ENCODE measurements at places on chromosomes 2 and 18.
A peak's percentile ranks its signal among the peaks of the same experiment; 100 is the strongest.

DNA sequence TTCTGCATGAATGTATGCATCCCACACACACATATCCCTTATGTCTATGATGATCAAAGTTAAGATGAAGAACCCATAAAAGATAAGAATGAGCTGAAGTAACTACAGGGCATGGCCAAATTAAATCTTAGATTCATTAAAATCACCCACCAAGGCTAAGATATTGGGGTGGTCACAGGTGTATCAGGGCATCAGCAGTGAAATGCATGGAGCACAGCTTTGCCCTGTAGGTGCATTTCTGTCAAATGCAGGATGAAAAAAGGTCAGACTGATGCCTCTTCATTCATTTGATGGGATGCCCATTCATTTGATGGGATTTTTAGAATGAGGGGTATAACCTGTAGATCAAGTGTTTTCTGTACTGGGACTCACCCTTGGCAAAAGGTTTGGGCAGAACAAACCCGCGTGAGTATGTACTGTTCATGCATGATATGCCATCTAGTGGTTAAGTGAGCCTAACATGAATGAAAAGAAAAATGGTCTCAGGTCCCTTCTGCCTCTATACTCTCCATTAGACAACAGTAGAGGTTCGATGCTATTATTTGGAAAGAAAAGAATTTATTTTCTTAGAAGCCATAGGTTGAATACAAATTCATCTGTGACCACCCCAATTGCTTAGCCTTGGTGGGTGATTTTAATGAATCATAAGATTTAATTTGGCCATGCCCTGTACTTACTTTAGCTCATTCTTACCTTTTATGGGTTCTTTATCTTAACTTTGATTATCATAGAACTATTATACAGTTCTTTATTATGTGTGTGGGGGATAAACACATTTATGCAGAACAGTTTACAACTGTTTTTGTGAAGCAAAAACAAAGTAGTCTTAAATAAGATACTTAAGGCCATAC is 43.2 kb upstream of the NOSTRIN start:
- DNase-seq, result peak; percentile 12

GRCh38 chr2:166000401-166000800 is 46.8 kb upstream of the TTC21B start:
- DNase-seq, result no peak

DNA sequence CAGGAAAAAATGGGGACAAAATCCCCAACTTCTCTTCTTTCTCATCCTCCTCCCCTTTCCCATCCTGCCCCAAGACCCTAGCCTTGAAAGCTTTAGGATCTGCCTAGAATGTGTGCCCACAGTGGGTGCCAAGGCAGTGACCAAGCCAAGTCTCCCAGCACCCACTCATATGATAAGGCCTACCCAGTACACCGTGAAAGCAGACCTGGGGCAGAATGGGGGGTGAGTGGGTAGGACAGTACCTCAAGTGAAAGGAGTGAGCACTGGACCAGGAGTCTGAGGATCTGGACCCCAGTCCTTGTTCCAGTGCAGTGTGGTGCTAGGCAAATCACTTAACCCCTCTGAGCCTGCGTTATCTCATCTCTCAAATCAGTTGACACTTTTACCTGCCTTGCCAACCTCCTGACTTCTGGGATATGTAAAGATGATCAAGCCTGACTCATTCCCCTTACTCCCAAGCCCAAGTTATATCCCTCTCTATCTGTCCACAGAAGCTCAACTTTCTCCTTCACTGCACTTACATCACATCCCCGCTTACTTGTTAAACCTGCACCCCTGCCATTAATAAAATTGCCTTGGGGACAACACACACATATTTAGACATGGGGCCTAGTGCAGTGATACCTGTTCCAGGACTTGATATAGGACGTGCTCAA is 109.7 kb downstream of the ATL2 start:
- DNase-seq, result no peak

- no peak for DNase-seq
These were observed at the start of gene IL18R1 for GRCh38 chr2:102355526-102356380. TSS of gene IL18R1 (plus strand) at chr2:102355796. CDS start at chr2:102362661, 6,865 bp downstream.

DNA sequence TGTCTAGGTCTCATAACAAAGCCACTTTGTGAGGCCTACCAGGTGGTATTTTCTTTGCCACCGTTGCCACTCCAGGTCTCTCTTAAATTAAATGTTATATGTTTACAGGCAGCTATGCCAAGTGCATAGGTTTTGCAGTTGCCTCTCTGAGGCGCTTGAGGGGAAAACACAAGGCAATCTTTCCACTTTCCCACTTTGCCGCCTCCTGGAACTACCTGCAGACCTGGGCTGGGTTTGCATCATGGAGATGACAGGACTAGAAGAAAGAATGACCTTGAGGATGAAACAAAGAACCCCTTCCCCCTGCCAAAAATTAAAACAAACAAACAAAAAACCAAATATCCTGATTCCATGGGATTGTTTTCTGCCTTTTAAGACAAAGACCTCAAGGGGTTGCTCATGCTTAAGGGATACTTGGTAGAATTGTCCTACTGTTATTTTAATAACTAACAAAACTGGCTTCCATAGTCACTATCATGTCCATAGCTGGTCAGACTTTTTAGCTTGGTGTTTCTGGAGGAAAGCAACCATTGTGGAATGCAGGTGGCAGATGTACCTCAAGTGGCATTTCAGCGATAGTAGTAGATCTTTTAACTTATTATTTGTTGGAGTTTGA is 159.9 kb downstream of the PRPF40A start:
- DNase-seq, result no peak

DNA sequence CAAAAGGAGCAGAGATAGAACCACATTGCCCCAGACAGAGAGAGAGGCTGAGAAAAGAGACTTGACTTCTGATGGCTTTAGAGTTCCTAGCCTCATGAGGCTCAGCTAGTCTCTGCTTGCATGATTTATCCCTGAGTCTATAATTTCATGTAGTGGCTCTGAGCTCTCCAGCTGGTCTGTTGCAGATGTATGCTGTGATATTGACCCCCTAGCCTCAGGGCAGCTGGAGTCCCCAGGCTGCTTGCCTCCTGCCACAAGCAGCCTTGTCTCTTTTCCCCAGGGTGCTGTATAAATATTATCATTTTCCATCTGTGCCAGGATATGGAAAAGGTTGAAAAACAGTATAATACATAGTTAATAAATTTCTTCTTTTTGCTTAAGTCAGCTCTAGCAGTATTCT is 467.6 kb upstream of the CWC22 start:
- DNase-seq, result no peak

DNA sequence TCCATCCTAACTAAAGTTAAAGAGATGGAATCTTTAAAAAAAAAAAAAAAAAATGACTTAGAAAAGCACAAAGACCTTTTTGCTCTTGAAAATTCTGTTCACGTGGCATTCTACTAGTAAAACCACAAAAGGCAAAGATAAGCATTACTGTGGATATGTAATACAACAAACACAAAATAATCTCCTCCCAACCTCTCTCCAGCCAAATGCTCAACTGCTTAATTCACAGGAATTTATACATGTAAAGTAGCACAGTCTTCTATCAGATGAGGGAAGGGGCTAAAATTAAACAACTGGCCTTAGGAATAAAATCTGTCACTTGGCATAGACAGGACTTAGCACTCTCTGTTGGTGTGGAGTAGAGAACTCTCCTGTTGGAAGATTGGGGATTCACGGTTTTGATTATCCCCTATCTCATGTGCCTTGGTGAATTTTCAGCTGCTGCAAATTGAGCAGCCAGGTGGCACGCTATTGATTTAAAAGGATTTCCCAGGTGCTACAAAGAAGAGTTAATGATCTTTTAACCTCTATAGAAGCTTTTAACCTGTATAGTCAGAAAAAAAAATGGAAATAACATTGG is 57.4 kb downstream of the ATIC start:
- DNase-seq, result no peak

GRCh38 chr2:127414638-127415592 is 3.3 kb upstream of the PROC start:
- DNase-seq, result no peak

GRCh38 chr2:44061876-44062275 is 66.1 kb upstream of the LRPPRC start:
- DNase-seq, result no peak

DNA sequence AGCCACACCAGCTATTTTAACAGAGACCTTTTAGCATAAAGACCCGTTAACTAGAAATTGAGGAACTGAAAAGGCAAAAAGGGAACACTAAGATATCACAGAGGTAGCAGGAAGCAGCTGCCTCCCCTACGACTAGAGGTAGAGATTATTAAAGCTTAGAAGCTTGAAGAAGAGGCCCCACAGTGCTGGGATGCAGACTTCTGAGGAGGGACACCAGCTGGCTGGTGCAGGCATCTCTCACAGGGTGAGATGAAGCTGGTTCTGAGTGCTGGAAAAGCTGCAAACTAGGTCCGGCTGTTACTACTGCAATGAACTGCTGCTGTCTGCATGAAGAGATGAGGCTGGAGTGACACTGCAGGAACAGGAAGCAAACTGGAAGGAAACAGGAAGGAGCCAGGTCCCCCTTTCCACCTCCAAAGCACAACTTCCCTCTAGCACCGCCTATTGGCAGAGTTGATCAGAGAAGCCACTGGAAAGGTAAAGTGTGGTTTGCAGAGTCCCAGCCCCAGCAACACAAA is 61.2 kb upstream of the MRPS9 start:
- DNase-seq, result no peak

DNA sequence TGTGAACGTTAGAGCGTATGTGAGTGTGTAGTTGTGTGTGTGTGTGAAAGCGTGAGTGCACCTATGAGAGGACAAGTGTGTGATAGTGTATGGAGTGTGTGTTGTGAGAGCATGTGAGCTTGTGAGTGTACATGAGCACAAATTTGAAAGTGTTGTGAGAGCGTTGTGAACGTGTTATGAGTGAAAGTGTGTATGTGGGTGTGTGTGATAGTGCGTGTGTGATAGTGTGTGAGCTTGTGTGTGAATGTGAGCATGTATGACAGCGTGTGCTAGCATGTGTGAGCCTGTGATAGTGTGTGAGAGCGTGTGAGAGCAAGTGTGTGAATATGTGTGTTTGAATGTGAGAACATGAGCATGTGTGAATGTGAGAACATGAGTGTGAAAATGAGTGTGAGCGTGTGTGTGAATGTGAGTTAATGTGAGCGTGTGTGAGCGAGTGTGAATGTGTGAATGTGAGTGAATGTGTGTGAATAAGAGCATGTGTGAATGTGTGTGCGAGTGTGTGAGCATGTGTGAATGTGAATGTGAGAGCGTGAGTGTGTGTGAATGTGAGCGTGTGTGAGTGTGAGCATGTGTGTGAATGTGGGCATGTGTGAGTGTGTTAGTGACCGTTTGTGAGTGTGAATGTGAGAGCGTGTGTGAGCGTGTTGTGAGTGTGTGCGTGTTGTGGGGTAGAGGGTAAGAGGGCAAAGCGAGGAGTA is 25.0 kb downstream of the RALB start:
- no peak for DNase-seq

DNA sequence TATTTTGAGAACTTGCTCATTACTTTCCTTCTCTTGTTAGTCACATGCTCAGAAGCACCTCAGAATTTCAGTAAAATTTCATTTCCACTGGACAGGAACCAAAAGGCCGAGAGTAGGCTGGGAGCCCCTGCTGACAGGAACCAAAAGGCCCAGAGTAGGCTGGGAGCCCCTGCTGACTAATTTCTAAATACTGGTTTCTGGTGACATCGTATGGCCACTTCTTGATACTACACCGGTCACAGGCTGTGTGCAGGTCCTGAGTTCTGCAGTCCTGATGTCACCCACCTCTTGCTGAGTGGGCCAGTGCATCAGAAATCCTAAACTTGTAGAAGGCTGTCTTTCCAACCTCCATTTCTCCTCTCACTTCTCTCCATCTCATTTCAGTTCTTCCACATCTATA is 17.7 kb upstream of the EN1 start:
- DNase-seq, result peak; percentile 40

DNA sequence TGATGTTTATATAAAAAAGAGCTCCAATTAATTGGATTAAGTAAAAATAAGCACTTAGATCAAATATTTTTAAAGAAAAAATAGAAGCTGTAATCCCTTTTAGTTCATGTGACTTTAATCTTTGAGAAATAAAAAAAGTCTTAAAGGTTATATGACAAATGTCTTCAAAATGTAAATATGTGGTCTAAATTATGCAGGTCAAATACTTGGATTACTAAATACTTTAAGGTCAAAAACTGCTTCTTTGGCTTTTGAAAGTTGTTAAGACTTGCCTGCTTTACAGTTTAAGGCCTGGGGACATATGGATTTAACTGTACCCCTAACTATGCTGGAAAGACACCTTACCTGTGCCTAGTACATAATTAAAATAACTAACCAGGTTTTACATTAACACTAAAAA is 15.5 kb upstream of the PDK1 start:
- DNase-seq, result no peak

- DNase-seq, result no peak
These were observed 35.5 kb downstream of the SCN2A start for GRCh38 chr2:165274698-165275097.

DNA sequence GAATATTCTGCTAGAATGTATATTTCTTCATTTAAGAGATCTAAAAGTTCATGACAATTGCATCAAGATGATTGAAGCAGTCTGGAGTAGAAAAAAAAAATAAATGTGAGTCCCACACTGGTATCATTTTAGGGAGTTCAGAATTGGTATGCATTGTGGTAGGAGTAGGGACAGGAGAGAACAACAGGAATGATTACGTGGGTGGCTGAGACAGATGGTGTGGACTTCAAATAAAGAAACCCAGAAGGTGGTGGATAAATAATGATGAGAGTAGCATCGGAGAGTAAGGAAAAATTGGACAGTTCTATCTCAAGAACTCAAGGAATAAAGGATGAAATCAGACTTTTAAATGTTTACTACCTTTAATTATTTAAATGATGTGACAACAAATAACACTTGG is 289.6 kb downstream of the GALNT13 start:
- DNase-seq, result no peak

DNA sequence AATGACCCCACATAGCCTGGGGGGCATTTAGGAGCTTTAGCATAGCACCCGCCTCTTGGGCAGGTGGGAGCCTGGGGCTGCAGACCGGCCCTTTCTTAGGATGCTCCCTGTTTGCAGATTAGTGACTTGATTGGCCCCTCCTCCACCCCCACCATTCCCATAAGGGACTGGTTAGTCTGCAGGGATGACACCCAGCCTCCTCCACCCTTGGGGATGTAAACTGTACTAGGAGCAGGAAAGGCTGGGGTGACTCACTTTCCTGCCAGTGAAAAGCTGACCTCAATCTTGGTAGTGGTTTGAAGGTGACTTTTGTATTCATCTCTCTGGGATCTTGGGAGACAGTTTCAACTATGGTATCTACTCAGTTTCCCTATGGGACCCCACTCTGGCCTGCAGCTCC is 24.2 kb downstream of the CTIF start:
- no peak for DNase-seq

DNA sequence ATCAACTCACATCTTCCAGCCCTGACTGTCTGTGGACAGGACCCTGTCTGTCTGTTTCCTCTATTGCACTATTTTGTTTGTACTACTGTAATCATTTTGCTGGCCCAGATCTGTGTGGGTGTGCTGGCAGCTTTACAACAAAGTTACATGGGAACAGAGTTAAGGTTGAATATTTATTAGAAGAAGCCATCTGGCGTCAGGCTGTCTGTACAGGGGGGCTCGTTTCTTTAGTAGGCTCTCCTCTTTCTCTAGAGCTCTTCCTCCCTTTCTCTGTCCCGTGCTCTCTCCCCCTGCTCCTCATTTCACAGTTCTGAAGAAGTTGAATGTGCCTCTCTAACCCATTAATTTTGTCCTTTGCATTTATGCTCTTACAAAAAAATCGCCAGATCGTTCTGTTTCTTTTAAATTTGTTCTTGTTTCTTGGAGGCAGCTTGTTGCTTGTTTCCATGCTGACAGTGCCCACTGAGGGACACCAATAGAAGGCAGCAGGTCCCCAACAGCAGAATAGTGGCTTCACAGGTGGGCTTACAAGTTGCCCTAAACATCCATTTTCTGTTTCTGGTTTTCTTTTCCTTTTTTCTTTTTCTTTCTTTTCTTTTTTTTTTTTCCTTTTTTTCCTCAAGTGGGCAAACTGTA is 315.2 kb upstream of the ZEB2 start:
- DNase-seq, result no peak

- no peak for DNase-seq
These were observed 332.1 kb downstream of the AGPS start for GRCh38 chr2:177724398-177725287.

All from SHP77 (cell line).